Cortex of kidney (tissue), 1 donor: ENCODE measurements at places on chromosomes 6 and 20.

DNA sequence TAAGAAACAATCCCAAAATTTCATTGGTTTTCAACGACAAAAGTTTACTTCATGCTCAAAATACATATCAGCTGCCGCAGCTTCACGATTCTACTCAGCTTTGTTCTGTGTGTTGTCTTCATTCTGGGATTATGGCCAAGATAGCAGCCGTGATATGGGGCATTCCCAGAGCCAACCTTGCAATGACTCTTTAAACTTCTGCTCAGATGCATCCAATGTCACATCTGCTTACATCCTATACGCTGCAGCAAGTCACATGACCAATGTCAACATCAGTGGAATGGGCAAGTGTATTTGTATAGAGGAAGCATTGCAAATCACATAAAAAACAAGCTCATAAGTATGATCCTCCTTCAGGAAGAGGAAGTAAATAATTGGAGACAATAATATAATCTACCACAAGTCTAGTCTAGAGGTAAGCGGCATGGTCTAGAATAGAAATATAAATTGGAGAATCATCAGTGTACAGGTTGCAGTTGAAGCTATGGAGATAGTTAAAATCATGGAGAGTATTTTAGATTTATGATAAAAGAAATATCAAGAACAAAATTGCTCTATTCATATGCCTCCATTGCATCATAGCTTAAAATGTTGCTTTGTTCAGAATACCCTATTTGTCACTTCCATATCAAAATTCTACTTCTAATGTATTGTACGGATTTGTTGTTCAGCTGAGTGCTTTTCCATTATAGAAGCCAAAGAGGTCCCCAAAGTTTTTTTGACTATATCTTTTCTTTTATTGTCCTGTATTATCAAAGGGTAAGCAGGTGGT lies 7.2 kb upstream of the C6orf141 start:
- DNase-seq = no peak

DNA sequence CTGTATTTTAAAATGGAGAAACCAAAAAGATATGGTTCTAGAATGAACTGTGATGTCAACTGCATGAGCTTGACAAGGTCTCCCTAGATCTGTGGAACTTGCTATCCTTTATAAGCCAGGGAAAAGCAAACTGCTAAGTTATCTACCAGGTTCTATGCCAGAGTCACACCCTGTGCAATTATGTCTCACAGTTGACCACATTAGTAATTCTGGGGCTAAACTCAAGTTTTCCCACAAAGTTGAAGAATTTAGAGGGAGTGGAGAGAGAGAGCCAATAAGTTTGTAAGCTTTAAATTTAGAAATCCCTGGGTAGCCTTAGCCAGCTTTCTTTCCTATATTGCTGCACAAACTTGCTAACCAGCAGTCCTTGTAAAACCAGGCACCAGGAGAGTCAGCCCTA lies 407.0 kb upstream of the SASH1 start:
- DNase-seq = no peak

DNA sequence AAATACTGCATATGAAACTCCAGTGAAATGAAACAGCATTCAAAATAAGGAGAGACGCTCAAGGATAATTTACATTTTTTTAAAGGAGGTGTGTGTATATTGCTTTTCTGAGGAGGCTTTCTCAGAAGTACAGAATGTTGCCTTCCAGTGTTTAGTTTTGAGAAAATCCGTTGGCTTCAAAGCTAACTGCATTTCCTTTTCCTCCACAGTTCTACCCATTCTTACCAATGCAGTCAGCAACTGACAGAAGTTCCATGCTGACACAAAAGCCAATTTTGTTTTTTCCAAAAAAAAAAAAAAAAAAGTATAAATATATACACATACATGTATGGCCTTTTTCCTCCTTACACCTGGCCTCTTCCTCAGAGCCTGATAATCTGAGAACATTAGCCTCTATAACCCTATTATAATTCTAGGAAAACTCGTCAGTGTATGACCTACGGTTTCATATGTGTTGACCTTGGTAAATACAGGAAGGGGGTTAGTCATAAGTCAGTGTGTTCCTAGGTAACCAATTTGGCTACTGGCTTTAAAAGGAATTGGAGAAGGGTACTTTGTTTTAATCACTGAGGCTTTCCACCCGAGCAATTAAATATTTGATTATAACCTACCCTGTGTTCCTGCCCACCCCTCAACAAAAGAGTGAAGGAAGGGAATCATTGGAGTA lies 24.2 kb downstream of the MGME1 start:
- no peak for DNase-seq

DNA sequence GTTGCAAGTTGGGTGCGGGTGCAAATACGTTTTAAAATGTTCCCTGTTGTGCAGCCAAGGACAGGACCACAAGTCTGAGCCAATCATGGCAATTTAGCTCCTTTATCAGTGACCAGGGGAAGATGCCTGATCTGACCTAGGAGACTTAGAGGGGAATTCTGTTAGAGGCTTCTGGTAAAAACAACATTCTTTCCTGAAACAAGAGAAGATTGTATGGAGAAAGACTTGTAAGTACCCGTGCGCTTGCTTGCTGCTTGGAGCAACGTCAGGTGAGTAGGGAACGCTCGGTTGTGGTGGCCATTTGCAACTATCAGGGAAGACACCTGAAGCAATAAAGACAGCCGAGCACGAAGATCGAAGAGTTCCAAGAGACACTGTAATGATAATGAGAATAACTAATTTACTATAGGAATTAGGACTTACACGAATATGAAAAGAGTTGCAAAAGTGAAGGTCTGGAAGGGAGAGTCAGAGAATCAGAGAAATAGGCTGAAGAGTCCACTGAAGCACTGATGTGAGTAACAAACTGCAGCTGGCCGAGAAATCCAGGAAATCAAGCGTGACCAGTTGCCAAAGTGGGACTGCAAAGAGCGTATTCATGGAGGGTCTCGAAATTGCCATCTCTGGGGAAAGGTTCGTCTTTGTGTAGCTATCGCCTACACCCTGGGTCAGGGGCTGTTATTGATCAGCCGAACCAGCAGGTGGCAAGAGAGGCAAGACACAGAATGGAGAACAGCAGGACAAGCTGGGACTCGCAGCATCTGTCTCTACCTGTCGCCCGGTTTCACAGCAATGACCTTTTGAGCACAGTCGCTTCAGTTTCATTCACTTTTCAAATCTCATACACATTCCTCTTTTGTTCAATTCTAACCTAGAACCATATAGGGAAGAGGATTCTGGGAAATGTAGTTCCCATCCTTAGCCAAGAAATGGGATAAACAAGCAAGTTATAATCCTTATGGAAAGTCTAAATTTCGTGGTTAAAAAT lies 26.1 kb downstream of the LOC128125822 start:
- no peak for DNase-seq

- DNase-seq = peak; percentile 93
Observed at GRCh38 chr6:111259089-111259831, 172.0 kb downstream of the SLC16A10 start.

GRCh38 chr6:90488816-90489215 lies 98.1 kb downstream of the MAP3K7 start:
- DNase-seq = no peak

DNA sequence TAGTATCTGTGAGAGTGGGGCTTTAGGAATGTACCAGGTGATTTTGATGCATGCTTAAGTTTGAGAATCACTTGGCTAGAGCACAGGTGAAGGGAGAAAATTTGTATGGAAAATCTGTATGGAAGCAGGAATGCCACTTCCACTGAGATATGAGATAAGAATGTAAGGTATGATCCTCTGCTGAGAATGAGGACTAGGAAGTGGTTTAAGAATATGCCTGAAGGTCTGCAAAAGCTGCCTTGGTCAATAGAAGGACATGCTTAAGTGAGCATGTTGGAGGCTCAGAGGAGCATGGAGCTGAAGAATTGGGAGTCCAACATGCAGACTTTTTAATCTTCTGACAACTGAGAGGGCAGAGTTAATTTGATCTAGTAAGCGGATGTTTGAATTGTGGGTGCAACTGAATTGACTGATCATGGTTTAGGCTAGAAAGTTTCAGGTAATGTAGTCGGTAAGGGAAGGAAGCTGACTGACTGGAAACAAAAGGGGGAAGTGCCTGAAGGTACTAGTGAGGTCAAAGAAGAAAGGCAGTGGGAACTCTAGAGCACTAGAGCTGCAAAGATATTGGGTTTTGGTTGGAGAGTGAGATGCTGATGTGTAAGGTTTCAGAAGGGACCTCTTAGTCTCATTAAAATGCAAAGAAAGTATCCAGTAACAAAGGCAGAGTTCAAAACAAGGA lies 28.6 kb upstream of the NOTCH4 start:
- no peak for DNase-seq

- no peak for DNase-seq
Observed at GRCh38 chr6:99501762-99502161, 13.5 kb downstream of the USP45 start.

- no peak for DNase-seq
Observed at GRCh38 chr20:50350510-50351249, 159.5 kb upstream of the PTPN1 start.

DNA sequence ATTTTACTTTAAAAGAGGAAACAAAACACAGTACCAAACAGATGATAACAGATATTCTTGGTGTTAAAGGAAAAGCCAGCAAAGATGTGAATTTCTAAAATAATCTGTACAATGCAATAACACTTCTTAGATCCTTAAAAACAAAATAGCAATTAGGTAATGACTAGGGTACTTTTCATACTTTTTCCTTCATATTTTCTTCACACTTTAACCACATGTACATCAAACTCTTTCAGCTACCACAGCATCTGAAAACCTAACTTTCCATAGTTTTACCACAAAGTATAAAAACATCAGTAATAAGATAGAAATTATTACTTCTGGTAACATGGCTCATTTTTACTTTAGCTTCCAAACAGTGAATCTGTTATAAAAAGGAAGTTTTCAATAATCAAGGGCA lies 141.3 kb downstream of the MMS22L start:
- DNase-seq = no peak

DNA sequence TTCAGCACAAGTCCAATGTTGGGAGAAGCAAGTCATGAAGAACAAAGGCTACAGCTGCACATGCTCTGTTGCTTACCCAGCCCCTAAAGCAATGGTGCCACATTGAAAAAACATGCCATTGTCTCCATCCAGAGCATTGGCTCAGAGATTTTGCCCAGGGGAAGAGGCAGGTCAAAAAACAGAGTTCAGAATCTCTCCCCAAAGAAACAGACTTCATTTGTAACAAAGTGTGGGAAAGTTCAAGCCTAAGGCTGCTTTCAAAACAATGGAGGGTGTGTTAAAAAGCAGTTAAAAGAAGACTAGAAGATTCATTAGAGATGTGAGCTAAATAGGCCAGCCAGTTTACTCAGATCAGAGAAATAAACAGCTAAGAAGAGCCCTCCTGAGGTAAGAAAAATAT lies 63.6 kb downstream of the DZANK1 start:
- DNase-seq = no peak

GRCh38 chr20:37327748-37328147 lies 18.2 kb upstream of the SRC start:
- DNase-seq = no peak

DNA sequence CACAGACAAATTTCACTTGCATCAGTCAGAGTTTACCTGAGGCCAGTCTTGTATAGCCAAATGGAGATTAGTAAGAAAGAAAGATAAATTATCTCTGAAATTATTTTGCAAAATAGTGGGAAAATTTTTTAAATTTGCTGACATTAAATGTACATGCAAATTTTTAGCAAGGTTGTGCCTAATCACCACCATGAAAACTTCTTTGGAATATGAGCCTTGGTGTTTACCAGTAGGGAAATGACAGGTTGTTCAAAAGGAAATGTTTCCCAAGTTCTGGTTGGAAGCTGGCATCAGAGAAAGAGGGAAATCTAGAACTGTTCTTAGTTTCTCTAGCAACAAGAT lies 34.4 kb upstream of the LOC128125822 start:
- DNase-seq = no peak

DNA sequence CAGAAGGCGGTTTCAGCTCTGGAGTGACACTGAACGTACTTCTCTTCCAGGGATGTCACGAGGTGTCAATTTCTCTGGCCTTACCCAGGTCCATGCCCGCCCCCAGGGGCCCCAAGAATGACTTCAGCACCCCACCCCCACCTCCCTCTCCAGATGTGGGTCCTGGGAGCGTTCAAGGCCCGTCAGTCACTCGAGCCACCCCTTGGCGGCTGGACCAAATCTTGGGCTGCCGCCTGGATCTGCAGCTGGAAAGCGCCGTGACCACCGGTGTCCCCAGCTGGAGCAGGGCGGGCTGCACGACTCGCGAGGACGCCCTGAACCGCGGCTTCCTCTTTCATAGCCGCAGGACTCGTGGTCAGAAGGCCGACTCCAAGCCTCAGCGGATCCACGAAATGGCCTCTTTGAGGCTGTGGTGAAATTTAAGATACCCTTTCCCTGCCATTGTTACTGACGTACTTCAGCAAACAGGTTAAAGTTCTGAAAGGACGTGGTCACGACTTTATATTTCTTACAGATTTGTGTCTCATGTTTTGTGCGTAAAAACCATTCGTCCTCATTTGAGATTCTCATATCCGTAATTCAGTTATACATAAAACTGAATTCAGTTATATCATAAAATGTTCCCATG lies 29.3 kb downstream of the TRIM38 start:
- peak; percentile 13 for DNase-seq

GRCh38 chr20:61146023-61146422 lies 106.0 kb upstream of the CDH4 start:
- no peak for DNase-seq

GRCh38 chr6:160853946-160854345 lies 137.6 kb upstream of the MAP3K4 start:
- DNase-seq = no peak

GRCh38 chr6:105258816-105259215 lies 79.0 kb upstream of the POPDC3 start:
- no peak for DNase-seq

DNA sequence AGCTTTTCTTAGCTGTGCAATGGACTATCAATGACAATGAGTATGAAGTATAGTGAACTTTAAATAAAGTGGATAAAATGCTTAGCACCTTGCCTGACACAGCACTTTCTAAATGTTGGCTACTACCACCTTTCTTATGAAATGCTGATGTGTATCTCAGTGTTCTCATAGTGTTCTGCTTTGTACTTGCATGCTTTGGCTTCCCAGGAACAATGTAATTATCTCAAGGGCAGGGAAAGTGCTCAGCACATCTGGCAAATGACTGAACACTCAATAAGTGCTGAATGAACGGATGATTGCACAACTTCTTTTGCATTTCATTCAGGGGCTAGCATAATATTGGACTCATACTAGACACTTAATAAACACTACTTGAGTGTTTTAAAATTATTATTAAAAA lies 28.2 kb upstream of the NOX3 start:
- DNase-seq = no peak

DNA sequence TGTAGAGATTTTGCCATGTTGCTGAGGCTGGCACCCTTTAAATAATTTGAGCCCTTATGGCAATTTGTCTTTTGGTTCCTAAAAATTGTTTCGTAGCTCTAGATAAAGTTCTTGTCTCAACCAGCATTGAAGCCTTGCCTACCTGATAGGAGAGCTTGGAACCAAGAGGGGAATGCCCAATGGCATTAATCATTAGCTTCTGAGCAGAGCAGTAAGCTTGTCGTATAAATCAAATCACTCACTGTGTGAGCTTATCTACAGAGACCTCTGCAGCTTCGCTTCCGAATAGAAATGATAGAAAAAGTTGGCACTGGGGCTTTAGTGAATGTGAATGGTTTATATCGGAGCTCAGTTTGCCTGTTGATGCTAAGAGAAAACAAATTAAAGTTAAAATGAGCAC lies 10.7 kb downstream of the ANKRD6 start:
- DNase-seq = no peak

GRCh38 chr6:137045222-137045789 lies 541 bp upstream of the IL20RA start:
- no peak for DNase-seq

- no peak for DNase-seq
Observed at GRCh38 chr20:58389324-58389967, 417 bp downstream of the VAPB start.
